Suppressor macrophage treated with lipopolysaccharide for 4 hours (primary cell): ENCODE measurements at places on chromosomes 4 and X.
A peak's percentile ranks its signal among the peaks of the same experiment; 100 is the strongest.

GRCh38 chrX:44997282-44997812, 124.4 kb downstream of the KDM6A start:
- peak; percentile 21 for DNase-seq

DNA sequence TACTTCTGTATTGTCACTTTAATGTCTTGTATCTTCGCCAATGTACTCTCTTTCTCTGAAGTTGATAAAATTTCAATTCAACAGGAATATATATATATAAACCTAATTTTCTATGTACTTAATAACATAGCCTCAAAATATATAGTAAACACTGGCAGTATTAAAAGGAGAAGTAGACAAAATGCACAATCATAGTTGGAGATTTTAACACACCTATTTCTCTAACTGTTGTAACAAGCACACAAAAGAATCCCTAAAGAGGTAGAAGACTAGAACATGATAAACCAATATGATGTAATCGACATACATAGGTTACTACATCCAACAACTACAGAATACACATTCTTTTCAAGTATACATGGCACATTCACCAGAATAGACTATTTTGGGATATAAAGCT, 65.5 kb downstream of the ZNF81 start:
- DNase-seq: no peak

GRCh38 chr4:52317981-52318380, 266.9 kb downstream of the SPATA18 start:
- no peak for DNase-seq

- DNase-seq: peak; percentile 2
Measured at GRCh38 chr4:99950913-99951254, 809 bp upstream of the H2AZ1 start.

DNA sequence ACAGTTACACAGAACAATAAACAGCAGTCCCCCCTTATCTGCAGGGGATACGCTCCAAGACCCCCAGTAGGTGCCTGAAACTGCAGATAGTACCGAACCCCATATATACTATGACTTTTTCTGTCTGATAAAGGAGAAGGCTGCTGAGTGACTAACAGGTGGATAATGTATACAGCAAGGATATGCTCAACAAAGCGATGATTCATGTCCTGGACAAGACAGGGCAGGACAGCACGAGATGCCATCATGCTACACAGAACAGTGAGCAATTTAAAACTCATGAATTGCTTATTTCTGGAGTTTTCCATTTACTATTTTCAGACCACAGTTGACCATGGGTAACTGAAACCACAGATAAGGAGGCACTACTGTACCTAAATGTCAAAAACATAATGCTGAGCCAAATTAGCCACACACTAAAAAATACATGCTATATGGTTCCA, 76.1 kb downstream of the MANBA start:
- peak; percentile 55 for DNase-seq

GRCh38 chr4:152679414-152680281, at the start of gene TMEM154:
Gene TMEM154, minus strand, starts transcription at chr4:152679997. Its CDS starts 64 bp downstream, at chr4:152679933.
- DNase-seq: peak; percentile 55

- no peak for DNase-seq
Measured at GRCh38 chrX:128439159-128439558, 387.0 kb upstream of the ACTRT1 start.

- DNase-seq: no peak
Measured at GRCh38 chr4:147175460-147176025, 229.9 kb upstream of the TTC29 start.

DNA sequence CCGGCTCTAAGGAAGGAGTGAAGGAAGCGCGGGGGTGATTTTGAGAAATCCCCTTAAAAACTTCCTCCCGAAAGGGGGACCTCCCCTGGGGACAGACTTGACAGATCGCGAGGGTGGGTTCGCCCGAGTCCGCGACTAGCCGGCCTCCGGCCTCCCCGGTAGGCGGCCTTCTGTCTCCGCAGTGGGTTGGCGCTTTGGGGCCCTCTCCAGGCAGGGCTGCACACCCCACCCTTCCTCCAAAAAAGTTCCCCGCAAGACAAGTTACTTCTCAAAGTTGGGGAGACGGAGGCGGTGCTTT, 24.8 kb downstream of the HOPX start:
- no peak for DNase-seq

DNA sequence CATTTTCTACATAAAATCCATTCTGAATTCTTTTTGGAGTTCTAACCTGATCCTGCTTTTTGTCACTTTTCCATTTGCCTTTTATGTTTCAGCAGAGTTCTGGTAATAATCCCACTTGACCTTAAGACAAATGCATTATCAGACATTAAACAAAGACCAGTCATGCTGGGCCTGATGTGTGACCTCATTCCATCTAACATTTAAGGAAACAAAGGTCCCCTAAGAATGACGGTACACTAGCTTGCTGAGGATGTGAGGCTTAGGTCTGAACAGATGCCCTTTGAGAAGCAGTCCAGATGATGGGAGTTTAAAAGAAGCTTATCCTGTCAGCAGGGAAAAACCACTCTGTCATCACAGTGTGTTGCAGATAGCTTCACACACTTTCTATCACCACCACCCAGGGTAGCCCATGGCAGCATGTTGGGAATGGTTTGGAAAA, 38.1 kb upstream of the PDE5A start:
- no peak for DNase-seq

DNA sequence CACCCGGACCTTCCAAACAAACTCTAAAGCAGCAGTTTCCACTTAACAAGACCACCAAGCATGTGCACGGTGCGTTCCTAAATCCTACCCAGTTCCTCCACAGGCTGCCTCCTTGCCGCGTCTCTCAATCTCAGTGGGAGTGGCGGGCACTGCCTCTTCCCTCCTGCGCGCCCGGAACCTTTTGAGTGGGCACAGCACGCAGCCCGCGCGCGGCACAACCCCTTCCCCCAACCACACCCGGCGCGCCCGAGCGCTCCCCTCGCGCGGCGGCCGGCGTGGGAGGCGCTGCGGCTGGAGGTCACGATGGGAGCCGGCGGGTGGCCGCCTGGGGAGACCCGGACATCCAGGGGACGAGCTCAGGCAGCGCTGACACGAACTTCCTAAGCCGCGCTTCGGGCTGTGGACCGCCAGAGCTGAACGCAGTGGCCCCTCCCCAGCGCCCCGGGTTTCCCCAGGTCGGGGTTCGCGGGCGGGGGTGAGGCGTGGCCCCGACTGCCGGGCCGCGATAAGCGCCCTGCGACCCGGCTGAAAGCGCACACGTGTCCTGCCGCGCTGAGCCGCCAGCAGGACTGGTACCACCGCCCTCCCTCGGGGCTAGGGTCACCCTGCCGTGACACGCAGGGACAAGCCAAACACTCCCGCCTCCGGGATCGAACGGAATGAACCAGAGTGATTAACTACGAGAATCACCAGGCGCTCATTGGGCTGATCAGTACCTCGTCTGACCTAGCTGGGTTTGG, at the start of gene ABCG2:
ABCG2 (minus strand) TSS at position 151 of the 740 bp plus-strand sequence. CDS start 18,644 bp downstream, outside the sequence.
- peak; percentile 49 for DNase-seq

- no peak for DNase-seq
Measured at GRCh38 chrX:36963069-36963808, 44.9 kb upstream of the FAM47C start.

- no peak for DNase-seq
Measured at GRCh38 chr4:127648061-127648460, 15.3 kb downstream of the INTU start.

DNA sequence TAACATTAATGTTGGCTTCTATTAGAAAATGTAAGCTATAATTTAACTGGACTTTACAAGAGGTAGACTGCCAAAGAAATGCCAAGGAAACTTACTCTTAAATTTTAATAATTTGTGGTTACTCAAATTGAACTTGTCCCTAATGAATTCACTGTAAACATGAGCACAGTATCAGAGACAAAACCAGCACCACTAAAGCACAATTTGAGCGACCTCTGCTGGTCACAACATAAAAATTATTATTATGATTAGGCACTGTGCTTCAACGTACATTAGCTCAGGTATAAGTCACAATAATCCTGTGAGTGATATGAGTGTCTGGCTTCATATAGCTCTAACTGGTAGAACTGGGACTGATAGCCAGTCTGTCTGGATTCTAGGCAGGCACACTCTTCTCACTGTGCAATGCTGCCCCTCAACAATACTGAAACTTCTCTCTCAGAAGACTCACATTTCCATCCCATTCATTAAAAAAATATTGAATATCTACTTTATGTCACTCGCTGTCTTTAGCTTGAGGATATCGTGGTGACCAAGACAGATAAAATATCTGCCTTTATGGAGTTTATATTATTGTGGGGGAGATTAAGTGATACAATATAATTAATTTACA, 8.0 kb downstream of the NUDT6 start:
- no peak for DNase-seq

- peak; percentile 35 for DNase-seq
Measured at GRCh38 chr4:153152501-153153338, 51.5 kb upstream of the TRIM2 start.

- DNase-seq: peak; percentile 28
Measured at GRCh38 chr4:84258905-84259830, 239.9 kb downstream of the NKX6-1 start.

GRCh38 chrX:70134116-70134477, 850 bp downstream of the IGBP1 start:
- DNase-seq: peak; percentile 8

DNA sequence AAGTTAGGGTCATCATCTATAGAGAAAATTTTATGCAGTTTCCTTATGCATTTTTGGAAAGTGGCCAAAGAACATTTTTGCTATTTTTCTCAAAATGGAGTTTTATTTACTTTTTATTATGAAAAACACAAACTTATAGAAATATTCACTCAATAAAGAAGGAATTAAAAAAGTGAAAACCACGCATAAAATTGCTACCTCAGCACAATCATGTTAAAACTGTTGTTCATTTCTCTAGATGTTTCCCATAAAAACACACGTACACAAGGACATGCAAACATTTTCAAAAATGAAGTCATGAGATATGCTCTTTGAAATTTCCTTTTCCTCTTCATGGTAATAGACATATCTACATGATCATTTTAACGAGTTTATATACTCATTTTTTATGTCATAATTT, 536.8 kb upstream of the MAGEB18 start:
- no peak for DNase-seq
